ENCODE measurements at places on chromosomes 4 and X. TPM values are rescaled to one million over a fixed set of nuclear protein-coding genes. Genes with fewer than 3 reads are reported as not detected.

ERCC6L gene
- total RNA-seq, result not detected

TFDP3 gene
- not detected for total RNA-seq

CT47B1 gene
- total RNA-seq, result not detected

ZNF280C gene
- 4.1 TPM for total RNA-seq

FAAH2 gene
- total RNA-seq, result under 0.01 TPM

SLAIN2 gene
- 34.2 TPM for total RNA-seq

ABCD1 gene
- total RNA-seq, result 12.7 TPM

ITGB1BP2 gene
- total RNA-seq, result 0.51 TPM

GLRA2 gene
- total RNA-seq, result not detected

DNA sequence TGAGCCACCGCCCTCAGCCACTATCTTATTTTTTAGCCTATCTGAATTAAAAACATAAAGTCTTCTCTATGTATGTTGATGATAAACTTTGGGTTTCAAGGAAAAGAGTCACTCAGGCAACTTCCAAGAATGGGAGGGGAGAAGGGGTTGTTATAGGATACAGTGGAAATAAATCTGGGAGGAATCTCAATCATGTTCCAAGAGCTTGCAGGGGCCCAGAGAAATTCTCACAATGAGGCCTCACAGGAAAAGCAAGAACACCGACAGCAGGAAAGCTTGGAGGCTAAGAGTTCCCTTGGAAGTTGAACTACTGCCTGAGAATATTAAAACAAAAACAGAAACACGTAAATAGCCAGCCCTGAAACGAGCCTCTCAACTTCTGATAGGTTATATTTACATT, 384.6 kb upstream of the IGFBP7 start:
- H3K4me1 ChIP-seq, result no peaks in the 10 kb centered on the region
- no peaks in the 10 kb centered on the region for H3K36me3 ChIP-seq
- no peak overlapping the region for H3K4me3 ChIP-seq
- H3K27ac ChIP-seq, result no peak overlapping the region

GRCh38 chr4:41935652-41936021, 408 bp downstream of the TMEM33 start:
- no peaks in the 10 kb centered on the region for H3K36me3 ChIP-seq
- DNase-seq, result no peak
- peak overlapping the region; percentile 81 for H3K27ac ChIP-seq
- H3K4me1 ChIP-seq, result peaks cover 4% of the 10 kb centered on the region
- H3K27me3 ChIP-seq, result no peaks in the 10 kb centered on the region

DNA sequence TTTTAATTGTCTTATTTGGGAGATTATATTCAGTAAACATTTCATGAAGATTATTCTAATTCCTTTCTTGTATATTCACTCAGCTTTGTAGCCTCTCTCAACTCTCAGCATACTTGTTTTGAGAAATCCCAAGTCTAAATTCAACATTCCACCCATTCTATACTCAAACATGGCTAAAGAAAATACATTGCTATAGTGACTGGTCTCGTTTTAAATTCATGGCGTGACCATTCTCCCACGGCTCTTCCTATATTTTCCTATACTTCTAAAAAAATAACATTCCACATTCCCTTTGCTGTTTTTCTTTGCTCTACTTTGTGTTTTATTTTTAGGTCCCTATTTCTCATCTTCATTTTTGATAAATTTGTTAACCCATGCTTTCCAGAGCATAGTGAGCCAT, 49.2 kb upstream of the UGT2A1 start:
- no peak overlapping the region for H3K4me3 ChIP-seq
- no peak for DNase-seq
- H3K4me1 ChIP-seq, result no peaks in the 10 kb centered on the region
- H3K27me3 ChIP-seq, result no peaks in the 10 kb centered on the region

GRCh38 chr4:31328932-31329331, 608.8 kb downstream of the PCDH7 start:
- H3K4me3 ChIP-seq, result no peak overlapping the region
- H3K36me3 ChIP-seq, result no peaks in the 10 kb centered on the region
- no peak for DNase-seq

GRCh38 chr4:25215511-25215910, 18.3 kb upstream of the PI4K2B start:
- no peaks in the 10 kb centered on the region for H3K36me3 ChIP-seq
- H3K4me1 ChIP-seq, result no peaks in the 10 kb centered on the region
- no peak overlapping the region for H3K27ac ChIP-seq
- H3K4me3 ChIP-seq, result no peak overlapping the region
- DNase-seq, result no peak
- H3K27me3 ChIP-seq, result peaks cover 2% of the 10 kb centered on the region

- no peak overlapping the region for H3K4me3 ChIP-seq
- H3K4me1 ChIP-seq, result no peaks in the 10 kb centered on the region
- no peaks in the 10 kb centered on the region for H3K27me3 ChIP-seq
- DNase-seq, result no peak
- no peaks in the 10 kb centered on the region for H3K36me3 ChIP-seq
Measured at GRCh38 chr4:46258431-46258830, 131.5 kb downstream of the GABRA2 start.

DNA sequence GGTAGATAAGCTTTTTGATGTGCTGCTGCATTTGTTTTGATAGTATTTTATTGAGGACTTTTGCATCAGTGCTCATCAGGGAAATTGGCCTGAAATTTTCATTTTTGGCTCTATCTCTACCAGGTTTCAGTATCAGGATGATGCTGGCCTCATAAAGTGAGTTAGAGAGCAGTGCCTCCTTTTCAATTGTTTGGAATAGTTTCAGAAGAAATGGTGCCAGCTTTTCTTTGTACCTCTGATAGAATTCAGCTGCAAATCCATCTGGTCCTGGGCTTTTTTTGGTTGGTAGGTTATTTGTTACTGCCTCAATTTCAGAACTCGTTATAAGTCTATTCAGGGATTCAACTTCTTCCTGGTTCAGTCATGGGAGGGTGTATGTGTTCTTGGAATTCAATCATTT, 15.6 kb upstream of the TMPRSS11F start:
- H3K4me1 ChIP-seq, result no peaks in the 10 kb centered on the region
- H3K4me3 ChIP-seq, result no peak overlapping the region
- no peaks in the 10 kb centered on the region for H3K36me3 ChIP-seq
- no peak for DNase-seq

DNA sequence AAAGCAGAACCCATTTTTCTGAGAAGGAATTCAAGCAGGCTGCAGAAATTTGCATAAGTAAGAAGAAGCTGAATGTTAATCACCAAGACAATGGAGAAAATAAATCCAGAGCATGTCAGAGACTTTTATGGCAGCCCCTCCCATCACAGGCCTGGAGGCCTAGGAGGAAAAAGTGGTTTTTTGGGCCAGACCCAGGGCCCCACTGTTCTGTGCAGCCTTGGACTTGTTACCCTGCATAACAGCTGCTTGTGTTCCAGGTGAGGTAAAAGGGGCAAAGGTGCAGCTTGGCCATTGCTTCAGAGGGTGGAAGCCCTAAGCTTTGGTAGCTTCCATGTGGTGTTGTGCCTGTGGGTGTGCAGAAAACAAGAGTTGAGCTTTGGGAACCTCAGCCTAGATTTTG, 1516.2 kb upstream of the PCDH10 start:
- H3K27ac ChIP-seq, result no peak overlapping the region
- no peaks in the 10 kb centered on the region for H3K27me3 ChIP-seq
- H3K4me3 ChIP-seq, result no peak overlapping the region
- no peak for DNase-seq
- H3K4me1 ChIP-seq, result no peaks in the 10 kb centered on the region

DNA sequence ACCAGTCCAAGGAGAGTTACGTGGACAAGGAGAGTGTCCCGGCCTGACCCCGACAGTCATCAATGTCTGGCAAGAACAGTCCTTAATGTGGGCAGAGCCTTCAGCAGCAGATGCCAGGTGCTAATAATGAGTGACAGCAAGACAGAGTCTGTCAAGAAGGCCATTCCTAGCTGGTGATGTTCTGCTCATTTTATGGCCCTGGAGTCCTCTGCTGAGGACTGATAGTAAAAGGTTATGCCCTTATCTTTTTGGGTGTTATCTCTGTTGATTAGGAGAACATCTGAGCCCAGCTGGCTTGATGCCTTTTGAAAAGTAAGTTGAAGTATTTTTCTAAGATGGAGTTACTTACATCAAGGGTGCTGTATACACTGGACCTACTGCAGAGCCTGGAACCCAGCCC, 67.3 kb downstream of the SLC34A2 start:
- no peak overlapping the region for H3K4me3 ChIP-seq
- no peak for DNase-seq
- no peak overlapping the region for H3K27ac ChIP-seq
- no peaks in the 10 kb centered on the region for H3K27me3 ChIP-seq

- no peak overlapping the region for H3K27ac ChIP-seq
- DNase-seq, result peak; percentile 18
- H3K4me1 ChIP-seq, result no peaks in the 10 kb centered on the region
- H3K27me3 ChIP-seq, result no peaks in the 10 kb centered on the region
Measured at GRCh38 chr4:60780874-60781273, 419.3 kb upstream of the ADGRL3 start.

GRCh38 chr4:73257234-73257633, 1.4 kb downstream of the ANKRD17 start:
- H3K4me3 ChIP-seq, result peak overlapping the region; percentile 96
- H3K27me3 ChIP-seq, result no peaks in the 10 kb centered on the region
- H3K4me1 ChIP-seq, result peaks cover 3% of the 10 kb centered on the region
- H3K27ac ChIP-seq, result peak overlapping the region; percentile 97
- no peaks in the 10 kb centered on the region for H3K36me3 ChIP-seq

- no peak overlapping the region for H3K4me3 ChIP-seq
- H3K36me3 ChIP-seq, result no peaks in the 10 kb centered on the region
- DNase-seq, result no peak
- no peaks in the 10 kb centered on the region for H3K4me1 ChIP-seq
- H3K27ac ChIP-seq, result no peak overlapping the region
Measured at GRCh38 chr4:111773858-111774257, 371.4 kb upstream of the FAM241A start.

DNA sequence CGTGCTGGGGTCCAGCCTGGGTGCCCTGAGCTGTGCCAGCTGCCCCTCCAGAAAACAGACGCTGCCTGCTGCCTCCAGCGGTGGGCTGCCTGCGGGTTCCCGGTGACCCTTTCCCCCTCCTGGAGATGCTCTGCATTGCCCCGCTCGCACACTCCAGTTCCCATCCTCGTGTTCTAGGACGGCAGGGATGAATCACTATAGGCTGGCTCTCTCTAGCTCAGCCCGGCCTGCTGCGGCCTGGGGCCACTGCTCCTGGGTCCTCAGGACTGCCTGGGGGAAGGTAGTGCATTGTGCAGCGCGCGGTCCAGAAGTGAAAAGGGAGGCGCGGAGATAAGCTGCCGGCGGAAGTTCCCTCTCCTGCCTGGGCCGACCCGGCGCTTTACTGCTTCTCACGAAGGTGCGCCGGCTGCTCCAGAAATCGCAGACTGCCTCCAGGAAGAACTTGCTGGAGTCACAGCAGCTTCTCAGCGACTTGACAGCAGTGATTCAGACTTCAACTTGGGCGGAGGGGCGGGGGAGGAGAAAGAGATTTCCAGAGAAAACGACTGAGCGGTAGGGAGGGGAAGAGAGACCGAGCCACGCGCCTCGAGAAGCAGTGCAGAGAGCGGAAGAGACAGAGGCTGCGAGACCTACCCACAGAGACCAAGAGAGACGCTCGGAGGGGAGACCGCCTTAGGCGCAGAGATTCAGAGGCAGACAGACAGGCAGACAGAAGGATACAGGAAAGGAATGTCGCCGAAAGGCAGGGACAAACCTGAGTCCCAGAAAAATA, 6.7 kb upstream of the MSX1 start:
- peak; percentile 38 for DNase-seq
- H3K36me3 ChIP-seq, result no peaks in the 10 kb centered on the region
- H3K4me3 ChIP-seq, result peak overlapping the region; percentile 15
- peaks cover 6% of the 10 kb centered on the region for H3K4me1 ChIP-seq

- no peak overlapping the region for H3K27ac ChIP-seq
- DNase-seq, result peak; percentile 74
- H3K4me1 ChIP-seq, result peaks cover 9% of the 10 kb centered on the region
- no peaks in the 10 kb centered on the region for H3K27me3 ChIP-seq
- H3K36me3 ChIP-seq, result no peaks in the 10 kb centered on the region
Measured at GRCh38 chr4:105194328-105195231, 47.9 kb downstream of the TET2 start.

GRCh38 chr4:11415409-11416070, 13.2 kb downstream of the HS3ST1 start:
- H3K27me3 ChIP-seq, result no peaks in the 10 kb centered on the region
- H3K27ac ChIP-seq, result no peak overlapping the region
- H3K36me3 ChIP-seq, result no peaks in the 10 kb centered on the region
- H3K4me3 ChIP-seq, result no peak overlapping the region

DNA sequence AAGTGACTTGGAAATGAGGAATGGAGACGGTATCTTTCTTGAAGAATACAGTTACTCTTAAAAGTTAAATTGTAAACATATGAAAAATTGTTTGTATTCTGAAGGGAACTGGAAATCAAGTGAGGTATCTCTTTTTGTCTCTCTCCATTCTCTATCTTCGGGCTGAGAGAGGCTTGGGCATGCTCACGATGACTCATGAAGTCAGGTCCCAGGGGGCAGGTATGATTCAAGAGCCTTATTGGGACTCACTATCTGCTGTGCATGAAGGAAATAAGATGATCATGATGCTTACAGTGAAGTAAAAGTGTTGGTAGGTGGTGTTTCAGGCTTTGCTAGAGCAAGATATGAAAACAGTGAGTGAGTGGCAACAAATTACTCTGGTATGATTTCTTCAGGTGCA, 200.4 kb upstream of the PITX2 start:
- no peak overlapping the region for H3K27ac ChIP-seq
- no peaks in the 10 kb centered on the region for H3K4me1 ChIP-seq
- H3K27me3 ChIP-seq, result no peaks in the 10 kb centered on the region
- no peak overlapping the region for H3K4me3 ChIP-seq
- H3K36me3 ChIP-seq, result no peaks in the 10 kb centered on the region

DNA sequence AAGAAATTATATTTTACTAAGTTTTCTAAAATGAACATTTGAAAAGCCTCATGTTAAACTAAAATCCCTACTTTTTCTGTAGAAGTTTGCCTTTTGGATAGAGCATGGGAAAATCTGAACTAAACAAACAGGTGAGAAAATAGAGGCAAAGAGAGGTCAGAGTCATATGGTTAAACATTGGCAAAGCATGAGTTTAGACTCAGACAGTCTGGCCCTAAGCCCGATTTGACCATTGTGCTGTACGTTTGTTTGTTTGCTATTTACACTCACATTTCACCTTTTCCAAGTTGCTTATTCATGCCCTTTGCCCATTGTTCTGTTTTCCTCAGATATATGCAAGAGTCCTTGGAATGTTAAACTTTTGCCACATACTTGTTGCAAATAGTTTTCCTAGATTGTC, 85.4 kb downstream of the TIGD2 start:
- H3K4me1 ChIP-seq, result no peaks in the 10 kb centered on the region
- no peak for DNase-seq
- no peak overlapping the region for H3K27ac ChIP-seq
- no peak overlapping the region for H3K4me3 ChIP-seq
- no peaks in the 10 kb centered on the region for H3K36me3 ChIP-seq

DNA sequence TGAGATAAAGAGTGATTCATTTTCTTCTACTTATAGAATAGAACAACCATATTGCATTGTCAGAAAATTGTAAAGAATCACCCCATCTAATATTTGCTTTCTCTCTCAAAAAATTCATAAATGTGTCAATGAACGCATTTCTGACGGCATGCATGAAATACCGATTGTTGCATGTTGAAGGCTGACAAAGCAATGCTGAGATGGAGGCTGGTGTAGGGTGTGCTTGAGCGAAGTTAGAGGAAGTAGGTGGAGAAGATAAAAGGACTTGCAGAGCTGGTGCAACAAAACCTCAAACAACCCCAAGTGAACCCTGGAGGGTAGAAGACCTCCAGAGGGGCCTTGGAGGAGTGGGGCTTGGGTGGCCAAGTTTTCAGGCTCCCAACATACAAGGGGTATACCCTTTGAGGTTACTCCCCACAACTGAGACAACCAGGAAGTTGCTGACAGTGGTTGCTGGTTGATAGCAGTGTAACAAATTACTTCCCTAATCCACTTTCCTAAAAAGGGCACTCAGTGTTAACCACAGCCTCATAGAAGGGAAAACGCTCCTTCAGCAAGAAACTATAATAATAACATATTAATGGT, 452.7 kb downstream of the NLGN4X start:
- H3K27me3 ChIP-seq, result no peaks in the 10 kb centered on the region
- H3K27ac ChIP-seq, result no peak overlapping the region
